ENCODE measurements at places on chromosomes 5 and 9.

- DNase-seq: no peak
Observed at GRCh38 chr9:91949946-91950664, at the start of gene ROR2. Gene ROR2 (minus strand): TSS chr9:91950228.

DNA sequence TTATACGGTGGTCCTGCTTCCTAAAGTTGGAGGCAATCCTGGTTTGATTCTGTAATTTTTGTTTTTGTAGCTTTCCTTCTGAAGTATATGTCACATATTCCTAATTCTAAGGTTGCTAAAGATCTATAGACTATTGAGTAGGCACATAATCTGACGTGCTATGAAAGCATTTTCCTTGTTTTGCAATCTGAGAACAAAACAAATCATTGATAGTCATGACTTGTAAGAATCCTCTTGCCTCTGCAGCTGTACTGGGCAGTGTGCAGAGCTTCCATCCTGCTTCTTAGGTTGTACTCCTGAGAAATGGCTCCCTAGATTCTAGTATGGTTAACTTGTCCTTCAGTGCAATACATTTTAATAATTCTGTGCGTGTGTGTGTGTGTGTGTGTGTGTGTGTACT, 35.4 kb downstream of the SEMA6A start:
- no peak for DNase-seq

DNA sequence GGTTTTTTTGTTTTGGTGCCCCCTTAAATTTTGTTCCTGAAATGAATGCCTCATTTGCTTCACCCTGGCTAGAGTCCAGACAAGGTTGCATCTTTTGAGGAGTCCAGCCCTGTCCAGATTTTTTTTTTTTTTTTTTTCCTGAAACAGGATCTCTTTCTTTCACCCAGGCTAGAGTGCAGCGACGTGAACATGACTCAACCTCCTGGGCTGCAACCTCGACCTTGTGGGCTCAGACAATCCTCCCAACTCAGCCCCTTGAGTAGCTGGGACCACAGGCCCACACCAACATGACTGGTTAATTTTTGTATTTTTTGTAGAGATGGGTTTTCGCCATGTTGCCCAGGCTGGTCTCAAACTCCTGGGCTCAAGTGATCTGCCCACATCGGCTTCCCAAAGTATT, 469.0 kb upstream of the BRINP1 start:
- no peak for DNase-seq

- DNase-seq: no peak
Observed at GRCh38 chr9:112530751-112531205, 44.2 kb downstream of the KIAA1958 start.

GRCh38 chr9:13137426-13137825, 142.1 kb downstream of the MPDZ start:
- no peak for DNase-seq
